ENCODE measurements at places on chromosomes 1 and 21.

DNA sequence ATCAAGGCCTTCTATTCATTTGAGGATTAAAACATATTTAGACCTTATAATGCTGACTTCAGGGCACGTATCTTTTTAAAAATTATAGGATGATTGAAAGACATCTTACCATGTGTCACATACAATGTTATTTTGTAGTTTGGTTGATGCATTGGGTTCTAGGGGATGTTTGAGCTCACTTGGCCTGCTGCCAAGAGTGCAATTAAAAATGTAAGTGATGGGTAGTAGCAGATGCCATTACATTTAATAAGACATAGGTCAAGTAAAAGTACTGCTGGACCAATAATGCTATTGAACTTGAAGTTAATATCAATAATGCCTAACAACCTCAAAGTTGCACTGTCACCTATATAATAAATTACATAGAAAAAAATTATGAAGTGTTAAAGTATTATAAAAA lies 616.5 kb upstream of the RGS18 start:
- DNase-seq, result no peak

GRCh38 chr1:112704391-112704933 lies 2.5 kb downstream of the RHOC start:
- DNase-seq, result no peak

- no peak for DNase-seq
Observed at GRCh38 chr1:200917291-200917817, 22.7 kb downstream of the INAVA start.

DNA sequence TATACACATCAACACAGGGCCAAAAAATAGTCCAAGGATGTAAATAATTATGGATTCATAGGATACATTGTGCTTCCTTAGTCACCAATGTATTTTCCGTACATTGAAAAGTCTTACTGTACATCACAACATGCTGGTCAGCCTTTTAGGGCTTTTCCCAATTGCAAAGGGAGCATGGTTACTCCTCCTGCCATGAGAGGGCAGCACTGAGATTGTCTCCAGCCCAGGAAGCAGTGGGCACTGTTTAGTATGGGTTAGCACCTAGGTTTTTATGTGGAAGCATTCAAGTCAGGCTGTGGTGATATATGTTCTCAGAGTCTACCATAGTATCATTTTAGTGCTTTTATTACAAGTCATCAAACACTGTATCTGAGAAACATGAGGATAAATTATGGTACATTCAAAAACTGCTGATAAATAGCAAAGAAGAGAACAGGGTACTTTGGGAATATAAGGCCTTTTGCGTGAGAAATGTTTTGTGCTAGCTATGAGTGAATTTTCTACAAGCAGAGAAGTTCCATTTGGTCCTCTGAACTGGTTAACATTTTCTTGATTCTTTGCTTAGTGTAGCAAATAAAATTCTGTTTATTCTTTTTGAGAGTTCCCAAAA lies 34.0 kb downstream of the ST6GALNAC5 start:
- DNase-seq, result no peak

DNA sequence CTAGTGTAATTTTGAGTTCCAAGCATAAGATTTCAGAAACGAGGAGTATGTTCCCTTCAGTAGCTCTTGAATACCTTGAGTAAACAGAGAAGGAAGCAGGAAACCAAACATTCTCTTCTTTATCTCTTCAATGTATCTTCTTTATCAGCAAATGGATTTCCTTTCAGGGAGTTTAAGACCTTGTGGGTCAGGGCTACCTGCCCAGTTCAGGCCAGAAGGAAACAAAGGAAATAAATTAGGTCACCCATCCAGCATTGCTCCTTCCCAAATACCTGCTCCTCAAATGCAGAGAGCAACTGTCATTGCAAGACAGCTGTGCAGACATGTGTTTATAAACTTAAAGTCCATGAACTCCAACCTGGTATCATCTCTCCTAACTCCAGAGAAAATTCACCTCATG lies 130.1 kb upstream of the SOD1 start:
- no peak for DNase-seq

GRCh38 chr21:37366482-37367316 lies at the start of gene DYRK1A:
Gene DYRK1A (plus strand): TSS chr21:37366773. CDS start chr21:37420375, 53,602 bp downstream.
- DNase-seq, result peak; percentile 98

DNA sequence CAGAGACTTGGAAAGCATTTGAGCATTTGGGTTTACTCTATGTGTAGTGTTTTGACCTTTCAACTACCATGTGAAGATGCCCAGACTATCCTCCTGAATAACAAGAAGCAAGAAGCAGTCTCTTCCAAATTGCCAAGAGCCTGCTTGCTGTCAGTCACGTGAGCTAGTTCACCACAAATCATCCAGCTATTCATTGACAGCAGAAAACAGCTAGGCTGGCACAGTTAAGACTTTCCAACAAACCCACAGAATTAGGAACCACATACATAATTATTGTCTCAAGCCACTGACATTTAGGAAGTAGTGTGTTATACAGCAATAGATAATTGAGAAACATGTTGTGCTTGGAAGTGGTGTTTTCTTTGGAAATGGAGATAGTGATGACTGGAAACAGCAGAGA lies 1652.0 kb downstream of the NCAM2 start:
- no peak for DNase-seq

- DNase-seq, result no peak
Observed at GRCh38 chr1:184362876-184363275, 24.0 kb upstream of the C1orf21 start.

- no peak for DNase-seq
Observed at GRCh38 chr1:95041491-95042165, 31.1 kb downstream of the ALG14 start.

DNA sequence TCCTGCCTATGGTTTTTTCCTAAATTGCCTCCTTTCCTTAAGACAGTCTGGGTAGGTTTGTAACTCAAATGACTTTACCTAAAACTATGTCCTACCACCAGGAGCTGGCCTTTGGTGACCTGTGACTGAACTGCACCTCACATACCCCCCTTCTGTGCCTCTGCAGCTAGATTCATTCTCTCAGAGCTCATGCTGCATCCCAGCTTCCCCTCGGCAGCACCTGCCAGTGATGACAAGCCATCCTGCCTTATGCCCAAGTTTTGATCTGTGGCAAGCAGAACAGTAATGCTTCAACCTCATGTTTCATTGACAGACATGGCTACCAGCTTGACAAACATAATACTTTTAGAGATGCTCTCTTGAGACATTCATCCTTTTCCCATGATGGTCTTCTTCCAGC lies 141.9 kb downstream of the TSEN15 start:
- DNase-seq, result no peak

DNA sequence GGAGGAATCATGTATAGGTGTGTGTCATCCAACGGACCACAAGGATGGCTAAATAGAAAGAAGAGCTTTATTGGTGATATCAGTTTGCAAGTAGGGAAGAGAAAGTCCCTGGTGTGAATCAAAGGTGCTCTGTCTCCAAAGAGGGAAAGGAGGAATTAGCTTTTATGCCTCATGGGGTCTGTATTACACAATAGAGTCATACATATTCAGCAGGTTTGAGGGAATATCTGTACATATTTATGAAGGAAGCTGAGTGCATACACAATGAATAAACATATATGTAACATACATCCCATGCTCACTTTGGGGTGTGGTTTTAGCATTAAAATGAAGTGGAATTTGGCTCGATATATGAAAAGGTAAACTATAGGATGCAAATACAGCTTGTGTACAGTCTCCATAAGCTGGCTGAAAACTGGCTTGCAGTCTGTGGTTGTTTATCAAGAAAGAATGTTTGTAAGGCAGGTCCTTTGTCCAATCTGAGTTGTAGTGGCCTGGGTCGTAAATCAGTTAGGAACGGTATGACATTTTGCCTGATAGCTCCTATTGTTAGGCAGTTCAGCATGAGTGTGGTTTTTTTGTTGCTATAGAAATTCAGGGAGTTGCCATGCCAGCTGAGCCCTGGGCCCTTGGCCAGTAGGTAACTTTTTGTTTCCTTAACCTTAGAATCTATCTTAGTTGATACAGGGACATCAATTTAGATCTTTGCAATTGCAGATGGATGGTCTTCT lies 198.0 kb upstream of the ZP4 start:
- no peak for DNase-seq

GRCh38 chr21:44763451-44764318 lies 37.9 kb downstream of the UBE2G2 start:
- DNase-seq, result no peak

GRCh38 chr1:6197746-6198427 lies 1.5 kb downstream of the RPL22 start:
- DNase-seq, result no peak

GRCh38 chr1:9332513-9333143 lies 39.9 kb downstream of the SPSB1 start:
- DNase-seq, result no peak

GRCh38 chr1:30305519-30305918 lies 417.9 kb downstream of the MATN1 start:
- peak; percentile 2 for DNase-seq

- no peak for DNase-seq
Observed at GRCh38 chr1:89908672-89909436, 86.1 kb upstream of the ZNF326 start.

DNA sequence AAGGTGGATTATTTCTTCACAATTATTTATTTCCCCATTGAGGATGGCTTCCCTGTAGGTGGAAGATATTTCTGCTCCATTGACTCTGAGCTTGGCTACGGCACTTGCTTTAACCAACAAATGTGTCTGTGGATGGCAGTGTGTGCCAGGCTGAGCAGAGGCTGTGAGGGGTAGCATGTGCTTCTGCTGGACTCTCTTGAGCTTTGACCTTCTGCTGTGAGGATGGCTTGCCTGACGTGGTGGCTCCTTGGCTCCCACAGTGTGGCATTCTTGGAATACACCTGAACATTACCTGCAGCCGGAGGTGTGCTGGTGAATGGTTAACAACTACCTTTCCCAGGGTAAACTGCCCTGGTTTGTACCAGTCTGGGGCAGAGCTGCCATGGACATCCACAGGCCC lies 46.8 kb downstream of the WDR3 start:
- no peak for DNase-seq

DNA sequence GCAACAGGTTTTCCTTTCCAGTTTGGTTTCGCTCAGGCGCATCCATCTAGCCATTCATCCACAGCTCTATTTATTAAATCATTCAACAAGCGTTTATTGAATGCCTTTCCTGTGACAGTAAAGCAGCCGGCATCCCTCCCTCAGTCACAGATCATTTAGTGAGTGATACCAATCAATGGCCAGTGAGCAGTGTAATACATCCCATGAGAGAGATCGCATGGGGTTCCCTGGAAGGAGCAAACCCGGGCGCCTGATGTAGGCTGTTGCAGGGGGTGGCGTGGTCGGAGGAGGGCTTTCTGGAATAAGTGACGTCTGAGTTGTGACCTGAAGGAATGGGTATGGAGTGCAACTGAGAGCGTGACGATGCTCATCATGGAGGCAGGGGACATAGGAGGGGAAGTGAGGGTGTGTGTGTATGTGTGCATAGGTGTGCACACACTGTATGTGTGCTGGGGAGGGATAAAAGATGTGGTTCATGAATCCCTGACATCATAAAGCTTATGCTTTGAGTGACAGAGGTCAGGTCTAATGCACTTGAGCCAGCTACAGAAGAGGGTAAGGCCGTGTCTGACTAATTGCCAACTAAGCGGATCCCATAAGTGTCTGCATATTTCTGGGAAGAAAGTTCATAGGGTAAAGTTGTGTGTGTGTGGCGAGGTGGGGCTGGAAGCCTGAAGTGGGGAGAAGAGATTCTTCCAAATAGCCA lies 6.6 kb downstream of the FCMR start:
- DNase-seq, result no peak

DNA sequence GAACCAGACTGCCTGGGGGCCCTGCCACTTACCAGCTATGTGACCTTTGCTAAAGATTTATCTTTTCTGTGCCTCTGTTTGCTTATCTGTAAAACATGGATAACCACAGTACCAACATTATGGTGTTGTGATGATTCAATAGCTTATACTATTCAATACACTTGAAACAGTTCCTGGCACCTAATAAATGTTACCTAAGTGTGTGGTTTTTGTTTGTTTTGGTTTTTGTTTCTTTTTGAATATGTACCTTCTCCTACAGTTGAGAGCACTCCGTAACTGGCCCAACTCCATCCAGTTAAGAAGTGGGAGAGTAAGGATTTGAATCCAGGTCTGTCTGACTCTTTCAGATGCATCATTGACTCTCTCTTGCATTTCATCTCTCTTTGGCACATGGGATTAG lies 125.8 kb upstream of the C8B start:
- no peak for DNase-seq

GRCh38 chr1:6357243-6357936 lies 36.2 kb downstream of the ACOT7 start:
- DNase-seq, result no peak

DNA sequence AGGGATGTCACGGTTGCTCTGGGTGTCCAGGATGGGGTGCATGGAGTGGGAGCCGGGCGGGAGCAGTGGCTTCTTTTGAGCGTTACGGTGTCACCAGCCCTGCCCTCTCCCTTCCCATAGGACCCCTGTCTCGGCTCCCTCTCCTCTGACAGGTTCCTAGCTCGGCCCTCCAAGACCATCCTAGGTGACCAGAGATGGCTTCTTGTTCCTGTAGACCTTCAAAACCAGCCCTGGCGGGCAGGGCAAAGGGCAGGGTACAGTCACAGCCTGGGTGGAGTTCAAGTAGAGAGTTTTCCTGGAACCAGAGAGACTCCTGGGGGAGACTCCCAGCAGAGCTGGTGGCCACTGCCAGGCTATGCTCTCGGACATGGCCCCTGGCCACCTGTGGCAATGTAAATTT lies 345.6 kb upstream of the AJAP1 start:
- DNase-seq, result no peak

GRCh38 chr1:174982971-174983689 lies 16.6 kb upstream of the CACYBP start:
- DNase-seq, result no peak

DNA sequence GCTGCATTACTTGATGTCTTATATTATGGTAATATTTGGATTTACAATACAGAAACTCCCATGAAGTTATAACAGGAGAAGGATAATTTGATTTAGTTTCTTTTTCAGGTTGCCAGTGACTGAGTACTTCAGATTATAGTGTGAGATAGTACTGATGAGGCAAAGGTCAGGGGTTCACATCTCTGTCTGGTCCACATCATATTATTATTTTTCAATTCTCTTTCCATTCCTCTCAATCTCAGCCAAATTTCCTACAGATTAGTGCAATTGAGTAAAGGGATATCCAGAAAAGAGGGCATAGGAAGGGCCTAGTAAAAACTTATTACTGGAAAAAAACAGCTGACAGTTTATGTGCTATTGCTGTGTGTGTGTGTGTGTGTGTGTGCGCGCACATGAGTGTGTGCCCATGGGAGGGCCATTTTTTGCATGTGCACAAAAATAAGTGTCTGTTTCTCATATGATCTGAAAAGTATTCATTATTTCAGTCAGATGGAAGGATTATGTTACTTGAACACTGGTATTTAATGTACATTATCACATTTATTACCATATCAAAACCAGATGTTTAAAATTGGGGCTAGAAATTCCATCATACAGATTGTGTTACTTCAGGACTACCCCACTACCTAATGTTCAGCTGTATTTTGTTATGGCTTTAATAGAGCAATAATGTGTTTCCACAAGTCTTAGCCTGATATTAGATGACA lies 78.3 kb upstream of the KCNK2 start:
- no peak for DNase-seq

GRCh38 chr21:43865540-43866259 lies 677 bp downstream of the AGPAT3 start:
- peak; percentile 50 for DNase-seq

Measured in activated CD4-positive, alpha-beta T cell treated with anti-CD3 and anti-CD28 coated beads for 1 hour (primary cell).